Activated T-helper 1 cell treated with anti-CD3 and anti-CD28 coated beads, Interleukin-2, amount 50 U/mL, for 16 hours (primary cell): ENCODE measurements at places on chromosomes 6 and 20.

DNA sequence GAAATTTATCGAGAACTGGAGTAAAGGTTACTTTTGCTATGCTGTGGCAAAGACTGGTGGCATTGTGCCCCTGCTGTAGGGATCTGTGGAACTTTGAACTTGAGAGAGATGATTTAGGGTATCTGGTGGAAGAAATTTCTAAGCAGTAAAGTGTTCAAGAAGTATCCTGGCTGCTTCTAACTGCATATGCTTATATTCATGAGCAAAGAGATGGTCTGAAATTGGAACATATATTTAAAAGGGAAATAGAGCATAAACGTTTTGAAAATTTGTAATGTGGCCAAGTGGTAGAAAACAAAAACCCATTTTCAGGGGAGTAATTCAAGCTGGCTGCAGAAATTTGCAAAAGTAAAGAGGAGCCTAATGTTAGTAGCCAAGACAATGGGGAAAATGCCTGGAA lies 12.3 kb upstream of the UFL1 start:
- DNase-seq: no peak

- DNase-seq: no peak
These were observed 44.3 kb upstream of the FRMD1 start for GRCh38 chr6:168123165-168123911.

GRCh38 chr6:44974511-44974910 lies 353.6 kb upstream of the RUNX2 start:
- no peak for DNase-seq

DNA sequence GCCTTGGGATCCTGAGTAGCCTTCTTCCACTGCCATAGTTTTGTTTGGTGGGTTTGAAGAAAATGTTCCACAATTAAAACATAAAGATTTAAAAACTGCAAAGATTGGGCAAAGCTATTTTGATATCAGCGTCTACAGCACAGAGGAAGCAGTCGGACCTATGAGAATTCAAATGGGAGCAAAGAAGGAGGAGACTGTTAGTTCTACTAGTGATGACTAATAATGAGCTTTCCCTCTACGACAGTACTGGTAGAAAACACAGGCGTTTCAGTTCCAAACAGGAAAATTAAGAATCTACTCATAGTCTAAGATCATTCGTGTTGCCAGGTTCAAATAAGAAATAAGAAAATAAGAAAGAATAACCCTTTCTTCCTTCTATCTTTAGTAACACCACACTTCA lies 121.2 kb downstream of the INSM1 start:
- DNase-seq: no peak

- DNase-seq: no peak
These were observed 513.7 kb upstream of the SULF2 start for GRCh38 chr20:48298851-48299484.

- DNase-seq: no peak
These were observed 664.7 kb downstream of the RFPL4B start for GRCh38 chr6:113011801-113012200.

DNA sequence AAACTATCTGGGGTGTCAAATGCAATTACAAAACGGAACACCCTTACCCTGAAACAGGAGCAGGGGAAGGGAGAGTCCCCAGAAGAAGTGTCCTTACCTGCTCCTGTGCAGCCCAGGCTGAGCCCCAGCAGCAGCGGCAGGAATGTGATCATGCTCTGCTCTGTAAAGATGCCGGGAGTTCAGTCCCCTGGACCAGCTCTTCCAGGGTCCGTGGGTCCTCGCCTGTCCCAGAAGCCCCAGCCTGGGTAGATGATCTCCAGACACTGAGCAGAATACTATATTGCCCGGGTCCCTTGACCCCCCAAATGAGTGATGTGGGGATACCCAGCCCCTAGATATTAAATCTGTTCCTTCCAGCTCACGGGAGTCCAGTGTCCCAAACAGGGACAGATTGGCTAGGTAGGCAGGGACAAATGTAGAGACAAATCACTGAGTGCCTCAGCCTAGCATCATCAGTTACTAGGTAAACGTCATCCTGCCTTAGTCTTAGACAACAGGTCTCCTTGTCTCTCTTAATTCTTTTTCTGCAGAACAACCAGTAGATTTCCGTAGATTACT lies at the start of gene HLA-DMB:
HLA-DMB (minus strand) TSS at position 373 of the 558 bp plus-strand sequence; CDS start at position 152, 221 bp downstream.
- no peak for DNase-seq

DNA sequence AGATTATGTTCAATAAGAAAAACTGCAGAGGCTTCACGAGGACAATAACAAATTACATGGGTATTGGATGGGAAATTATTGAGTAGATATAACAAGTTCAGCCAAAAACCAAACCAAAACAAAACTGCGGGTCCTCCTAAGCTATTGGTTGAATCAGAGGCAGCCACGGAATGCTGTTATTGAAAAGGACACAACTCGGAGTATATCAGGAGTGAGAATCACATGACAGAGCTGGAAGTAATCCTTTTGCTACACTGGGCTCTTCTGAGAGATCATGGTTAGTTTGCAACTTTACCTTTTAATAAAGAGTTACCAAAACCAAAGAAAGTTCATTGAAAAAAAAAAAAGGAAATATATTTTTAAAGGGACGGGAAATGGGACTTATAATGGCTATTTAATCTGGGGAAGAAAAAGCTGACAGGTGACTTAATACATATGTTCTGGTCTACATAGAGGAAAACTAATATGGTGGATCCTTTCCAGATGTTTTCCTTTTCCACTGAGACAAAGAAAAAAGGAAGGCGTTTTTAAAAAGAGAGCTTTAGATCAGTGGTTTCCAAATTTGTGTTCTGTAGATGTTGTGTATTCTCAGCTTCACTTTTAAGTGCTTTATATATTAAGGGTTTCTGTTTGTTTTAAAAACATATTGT lies 6.9 kb upstream of the CITED2 start:
- DNase-seq: no peak

GRCh38 chr6:107713563-107713962 lies 110.5 kb downstream of the SCML4 start:
- no peak for DNase-seq

GRCh38 chr20:23149623-23150279 lies 63.6 kb upstream of the CD93 start:
- no peak for DNase-seq

DNA sequence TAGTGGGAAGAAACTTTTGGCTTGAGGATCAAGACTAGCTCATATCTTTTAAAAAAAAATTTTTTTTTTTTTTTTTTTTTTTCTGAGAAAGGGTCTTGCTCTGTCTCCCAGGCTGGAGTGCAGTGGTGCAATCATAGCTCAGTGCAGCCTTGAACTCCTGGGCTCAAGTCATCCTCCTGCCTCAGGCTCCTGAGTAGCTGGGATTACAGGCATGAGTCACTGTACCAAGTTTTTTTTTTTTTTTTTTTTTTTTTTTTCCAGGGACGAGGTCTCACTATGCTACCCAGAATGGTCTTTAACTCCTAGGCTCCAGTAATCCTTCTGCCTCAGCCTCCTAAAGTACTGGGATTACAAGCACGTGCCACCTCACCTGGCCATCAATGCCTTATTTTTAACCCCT lies 27.9 kb downstream of the GCLC start:
- no peak for DNase-seq

DNA sequence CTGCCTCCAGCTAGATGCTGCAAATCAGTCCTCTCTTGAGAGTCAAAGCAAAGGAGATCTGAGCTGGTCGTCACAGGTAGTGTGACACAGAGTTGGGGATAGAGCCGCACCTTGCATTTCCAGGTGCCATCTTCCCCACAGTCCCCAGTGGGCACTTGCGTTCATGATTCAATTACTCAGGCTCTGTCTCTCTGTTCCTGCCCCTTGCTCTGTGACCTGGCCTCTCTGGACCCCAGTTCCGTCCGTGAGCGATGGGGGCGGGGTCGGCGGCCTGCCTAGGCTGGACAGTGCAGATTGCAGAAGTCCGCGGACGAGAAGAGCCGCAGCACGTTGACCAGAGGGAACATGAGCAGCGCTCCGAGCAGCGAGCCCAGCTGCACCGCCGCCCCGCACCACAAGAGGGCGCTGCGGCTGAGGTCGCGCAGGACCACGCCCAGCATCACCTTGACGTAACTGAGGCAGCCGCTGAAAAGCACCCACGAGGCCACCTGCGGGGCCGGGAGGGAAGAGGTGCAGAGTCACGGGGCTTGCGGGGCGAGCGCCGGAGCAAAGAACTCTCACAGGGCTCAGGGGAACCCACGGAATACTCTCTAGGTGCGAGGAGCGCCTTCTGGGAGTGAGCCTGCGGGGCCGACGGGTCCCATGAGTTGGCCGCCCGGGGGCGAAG lies 7.4 kb downstream of the SLC52A3 start:
- DNase-seq: no peak

- DNase-seq: no peak
These were observed 49.3 kb upstream of the KLHL31 start for GRCh38 chr6:53714888-53715287.

DNA sequence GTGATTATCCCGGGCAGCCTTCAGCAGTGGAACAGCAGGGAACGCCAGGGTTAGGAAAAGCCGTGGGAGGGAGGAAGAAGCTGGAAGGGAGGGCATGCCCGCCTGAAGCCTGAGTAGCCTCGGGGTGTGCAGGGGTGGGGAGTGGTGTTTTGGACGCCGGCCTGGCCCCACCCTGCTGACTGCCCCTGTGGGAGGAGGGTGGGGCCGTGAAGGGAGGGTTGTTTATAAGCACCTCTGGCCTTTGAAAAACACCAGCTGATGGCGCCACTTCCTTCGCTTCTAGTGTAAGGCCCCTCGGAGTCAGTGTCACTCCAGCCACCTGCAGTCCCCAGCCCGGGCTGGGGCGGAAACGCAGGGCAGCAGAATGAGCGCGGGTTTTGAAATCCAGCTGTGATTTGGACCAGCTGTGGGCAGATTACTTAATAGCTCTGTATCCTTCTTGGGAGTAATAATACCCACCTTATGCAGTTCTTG lies 52.8 kb upstream of the BMP6 start:
- no peak for DNase-seq

DNA sequence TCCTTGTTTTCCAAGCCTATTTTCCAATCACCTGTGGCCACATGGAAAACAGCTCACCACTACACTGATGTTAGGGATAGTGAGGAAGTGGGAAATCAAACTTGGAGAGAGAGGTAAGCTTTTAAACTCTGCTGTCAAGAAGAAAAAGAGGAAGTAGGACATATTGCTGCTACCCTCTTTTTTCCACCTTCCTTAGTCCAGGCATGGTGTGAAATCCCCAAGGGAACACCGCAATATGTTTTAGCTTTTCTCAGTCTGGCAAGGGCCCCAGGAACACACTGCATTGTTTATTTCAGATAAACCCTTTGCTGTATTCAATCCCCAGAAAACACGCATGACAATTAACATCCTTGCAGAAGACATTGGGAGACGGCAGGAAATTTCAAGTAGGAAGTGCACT lies 61.3 kb downstream of the HS3ST5 start:
- DNase-seq: no peak

DNA sequence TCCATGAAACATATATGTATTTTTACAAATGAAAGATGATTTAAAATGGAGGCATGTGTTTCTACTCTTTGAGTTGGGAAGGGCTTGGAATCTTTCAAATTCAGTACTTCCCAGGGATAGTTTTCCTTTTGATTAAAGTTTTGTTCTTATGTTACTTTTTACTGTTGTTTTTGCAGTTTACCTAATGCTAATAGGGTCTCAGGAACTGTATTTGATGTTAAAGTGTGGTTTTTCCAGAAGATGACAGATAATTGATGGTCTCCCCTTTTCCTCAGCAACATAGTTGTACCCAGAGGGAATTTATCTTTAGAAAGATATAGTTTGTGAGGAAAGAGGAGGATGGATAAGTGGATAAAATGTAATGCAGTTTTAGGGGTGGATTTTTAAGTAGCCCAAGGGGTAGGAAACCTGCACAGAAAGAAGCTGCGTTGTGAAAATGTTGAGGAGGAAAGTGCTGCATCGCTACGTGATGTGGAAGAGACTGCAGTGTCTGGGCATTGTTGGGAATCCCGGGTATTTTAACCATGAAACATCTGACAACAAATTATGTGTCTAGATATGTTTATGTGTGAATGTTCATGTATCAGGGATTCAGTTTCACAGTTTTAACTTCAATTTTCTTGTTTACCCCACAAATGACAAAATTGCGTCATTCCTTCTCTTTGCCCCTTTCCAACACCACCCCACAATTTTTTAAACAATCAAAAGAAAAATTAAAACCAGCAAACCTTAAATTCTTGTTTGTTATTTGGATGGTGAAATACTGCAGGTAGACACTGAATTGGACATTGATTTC lies 42.3 kb downstream of the GNAS start:
- no peak for DNase-seq

DNA sequence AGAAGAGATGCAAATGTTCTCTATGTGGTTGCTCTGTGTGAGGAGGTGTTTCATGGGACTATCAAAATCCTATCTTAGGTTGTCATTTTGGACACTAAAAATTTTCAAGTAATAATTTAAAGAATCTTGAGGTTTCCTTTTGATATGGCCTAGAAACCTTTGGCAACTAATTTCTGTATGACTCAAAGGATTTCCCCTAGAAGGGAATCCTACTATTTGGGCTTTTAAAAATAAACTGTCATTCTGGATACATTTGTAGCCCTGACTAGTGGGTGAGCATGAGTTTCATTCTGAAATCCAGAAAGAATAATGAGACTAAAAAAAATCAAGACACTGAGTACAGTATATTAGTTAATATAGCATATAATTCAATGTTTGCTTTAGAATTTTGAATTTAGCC lies 25.5 kb upstream of the RAB23 start:
- no peak for DNase-seq

DNA sequence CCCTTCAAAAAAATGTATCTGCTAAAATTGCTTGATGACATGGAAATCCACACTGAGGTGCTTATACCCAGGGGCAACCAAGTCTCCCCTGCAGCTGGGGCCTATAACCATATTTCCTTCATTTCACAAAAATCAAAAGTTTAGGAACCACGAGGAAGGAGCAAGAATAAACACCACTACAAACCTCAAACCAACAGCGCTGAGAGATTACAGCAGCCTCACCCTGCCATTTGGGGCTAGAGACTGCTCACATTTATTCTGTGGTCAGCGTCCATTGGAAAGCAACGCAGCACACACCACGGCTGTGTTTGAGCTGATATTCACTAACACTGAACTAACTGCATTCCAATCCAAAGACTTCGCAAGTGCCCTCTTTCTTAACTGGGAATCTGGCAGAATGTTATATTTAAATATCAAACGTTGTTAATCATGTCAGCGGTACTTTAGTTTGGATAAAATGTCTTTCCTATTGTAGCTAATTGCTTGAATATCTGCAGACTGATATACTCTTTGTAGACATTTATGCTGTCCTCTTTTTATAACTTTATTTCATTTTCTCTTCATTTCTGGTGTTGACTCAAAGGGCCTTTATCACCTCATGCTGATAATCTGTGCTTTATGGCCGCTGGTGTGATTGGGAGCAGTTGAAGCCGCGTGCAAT lies 94.6 kb downstream of the FOXA2 start:
- no peak for DNase-seq

GRCh38 chr6:106512968-106513574 lies 116.2 kb downstream of the RTN4IP1 start:
- no peak for DNase-seq

DNA sequence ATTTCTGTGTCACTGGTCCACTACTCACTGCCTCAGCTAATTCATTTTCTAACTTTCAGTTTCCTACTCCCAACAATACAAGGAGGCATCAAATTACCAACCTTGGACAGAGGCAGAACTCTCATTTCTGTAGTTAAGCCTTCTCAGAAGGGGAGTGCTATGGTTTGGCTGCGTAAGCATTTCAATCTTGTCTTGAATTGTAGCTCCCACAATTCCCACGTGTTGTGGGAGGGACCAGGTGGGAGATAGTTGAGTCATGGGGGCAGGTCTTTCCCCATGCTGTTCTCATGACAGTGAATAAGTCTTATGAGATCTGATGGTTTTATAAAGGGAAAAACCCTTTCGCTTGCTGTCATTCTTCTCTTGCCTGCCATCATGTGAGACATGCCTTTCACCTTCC lies 22.9 kb downstream of the HLA-DRA start:
- peak; percentile 12 for DNase-seq

- DNase-seq: no peak
These were observed 2.8 kb upstream of the ASF1A start for GRCh38 chr6:118890997-118891790.
